Iris pigment epithelial cell (primary cell): ENCODE measurements at places on chromosomes 2 and 18.

- DNase-seq, result no peak
These were observed 131.4 kb downstream of the KCNS3 start for GRCh38 chr2:18009891-18010290.

DNA sequence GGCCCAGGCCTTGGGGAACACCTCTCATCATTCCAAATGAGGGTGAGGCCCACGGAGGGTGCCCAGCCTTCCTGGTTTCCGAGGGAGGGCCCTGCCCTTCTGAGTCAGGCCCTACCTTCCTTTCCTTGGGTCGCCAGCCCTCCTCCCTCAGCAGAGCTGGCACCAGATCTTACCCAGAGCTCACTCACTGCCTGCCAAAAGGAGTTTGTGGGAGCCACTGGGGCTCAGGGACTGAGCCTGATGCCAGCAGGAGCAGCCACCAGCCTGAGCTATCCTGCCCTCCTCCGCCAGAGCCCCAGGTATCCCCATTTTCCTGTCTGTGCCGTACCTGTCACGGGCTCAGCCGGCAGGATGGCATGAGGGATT is 64.1 kb downstream of the NRP2 start:
- DNase-seq, result no peak

DNA sequence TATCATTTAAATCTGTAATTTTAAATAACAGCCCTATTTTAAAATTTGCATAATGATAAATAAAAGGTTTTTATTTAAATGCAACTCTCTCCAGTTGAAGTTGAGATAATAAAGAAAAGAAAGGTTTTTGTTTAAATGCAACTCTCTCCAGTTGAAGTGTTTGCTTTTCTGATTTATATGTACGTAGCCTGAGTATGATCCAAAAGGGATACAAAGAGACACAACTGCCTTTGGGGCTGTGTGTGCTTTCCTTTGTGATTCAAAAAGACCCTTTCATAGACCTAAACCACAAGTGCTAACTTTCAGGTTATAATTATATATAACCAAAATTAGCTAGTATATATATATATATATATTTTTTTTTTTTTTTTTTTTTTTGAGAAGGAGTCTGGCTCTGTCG is 76.2 kb upstream of the MFF start:
- no peak for DNase-seq

GRCh38 chr2:14189929-14190328 is 442.6 kb upstream of the LRATD1 start:
- DNase-seq, result peak; percentile 83

DNA sequence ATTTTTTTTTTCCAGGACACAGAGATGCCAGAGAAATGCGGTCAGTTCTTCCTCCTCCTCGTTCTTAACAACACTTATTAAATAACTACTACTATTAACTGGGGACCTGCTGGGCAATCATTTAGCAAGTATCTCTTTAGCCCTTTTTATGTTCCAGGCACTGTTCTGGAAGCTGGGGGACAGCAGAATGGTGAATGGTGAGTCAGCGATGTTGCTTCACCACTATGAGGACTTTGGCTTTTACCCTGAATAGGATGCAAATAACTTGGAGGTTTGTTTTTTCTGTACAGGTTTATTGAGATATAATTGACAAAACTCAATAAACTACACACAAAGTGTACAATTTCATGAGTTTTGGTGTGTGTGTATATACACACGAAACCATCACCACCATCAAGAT is 179.9 kb upstream of the MSH6 start:
- DNase-seq, result peak; percentile 67
